ENCODE measurements at places on chromosomes 6 and 20.

DNA sequence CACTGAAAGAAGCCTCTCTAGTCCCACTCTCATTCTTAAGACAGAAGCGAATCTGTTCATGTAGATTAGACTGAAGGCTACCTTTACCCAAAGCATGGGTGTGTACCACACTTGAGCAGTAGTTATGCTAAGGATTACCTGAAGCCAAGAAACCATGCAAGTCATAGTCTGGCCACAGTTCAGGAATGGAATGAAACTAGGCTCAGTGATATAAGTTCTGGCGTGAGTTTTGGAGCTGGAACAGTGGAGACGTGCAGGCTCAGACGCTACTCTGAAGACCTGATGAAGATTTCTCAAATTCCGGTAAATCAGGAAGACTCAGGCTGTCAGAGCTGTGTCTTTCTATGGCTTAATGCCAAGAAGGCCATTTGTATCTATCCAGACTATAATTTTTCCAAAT lies 219.9 kb downstream of the HDGFL1 start:
- DNase-seq = no peak

- no peak for DNase-seq
These were observed 167.4 kb upstream of the THBS2 start for GRCh38 chr6:169420912-169421543.

DNA sequence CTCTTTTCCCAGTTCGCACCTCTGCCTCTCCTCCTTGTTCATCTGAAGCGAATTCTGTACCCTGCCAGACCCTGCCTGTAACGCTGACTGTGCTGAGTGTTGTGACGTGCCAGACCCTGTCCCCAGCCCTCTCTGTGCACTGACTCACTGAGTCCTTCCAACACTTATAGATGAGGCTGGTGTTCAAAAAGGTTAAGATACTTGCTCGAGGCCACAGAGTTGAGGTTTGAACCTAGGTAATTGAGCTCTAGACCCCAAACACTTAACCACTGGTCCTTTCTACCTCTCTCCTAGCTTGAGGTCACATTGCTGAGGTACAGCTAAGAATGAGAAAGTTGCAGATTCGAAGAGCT lies 45.7 kb upstream of the NEDD9 start:
- no peak for DNase-seq

DNA sequence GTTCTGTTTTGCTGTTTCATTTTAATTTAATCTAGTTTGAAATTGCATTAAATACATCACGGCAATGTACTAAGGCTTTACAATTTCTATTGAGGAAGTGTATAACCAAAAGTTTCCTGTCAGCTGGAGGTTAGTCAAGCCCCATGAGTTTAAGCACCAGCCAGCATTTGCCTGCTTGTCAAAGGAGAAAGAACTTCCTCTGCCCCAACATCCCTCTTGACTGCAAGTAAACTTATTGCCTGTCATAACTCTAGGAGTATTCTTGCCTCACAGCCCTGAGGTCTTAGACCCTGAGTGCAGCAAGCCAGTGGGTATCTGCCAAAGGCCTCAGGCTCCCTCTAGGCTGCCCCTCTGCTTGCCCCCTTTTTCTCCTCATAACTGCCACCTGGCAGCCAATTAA lies 106.7 kb upstream of the INSM1 start:
- no peak for DNase-seq

GRCh38 chr6:53645859-53646258 lies 19.7 kb downstream of the KLHL31 start:
- DNase-seq = no peak

DNA sequence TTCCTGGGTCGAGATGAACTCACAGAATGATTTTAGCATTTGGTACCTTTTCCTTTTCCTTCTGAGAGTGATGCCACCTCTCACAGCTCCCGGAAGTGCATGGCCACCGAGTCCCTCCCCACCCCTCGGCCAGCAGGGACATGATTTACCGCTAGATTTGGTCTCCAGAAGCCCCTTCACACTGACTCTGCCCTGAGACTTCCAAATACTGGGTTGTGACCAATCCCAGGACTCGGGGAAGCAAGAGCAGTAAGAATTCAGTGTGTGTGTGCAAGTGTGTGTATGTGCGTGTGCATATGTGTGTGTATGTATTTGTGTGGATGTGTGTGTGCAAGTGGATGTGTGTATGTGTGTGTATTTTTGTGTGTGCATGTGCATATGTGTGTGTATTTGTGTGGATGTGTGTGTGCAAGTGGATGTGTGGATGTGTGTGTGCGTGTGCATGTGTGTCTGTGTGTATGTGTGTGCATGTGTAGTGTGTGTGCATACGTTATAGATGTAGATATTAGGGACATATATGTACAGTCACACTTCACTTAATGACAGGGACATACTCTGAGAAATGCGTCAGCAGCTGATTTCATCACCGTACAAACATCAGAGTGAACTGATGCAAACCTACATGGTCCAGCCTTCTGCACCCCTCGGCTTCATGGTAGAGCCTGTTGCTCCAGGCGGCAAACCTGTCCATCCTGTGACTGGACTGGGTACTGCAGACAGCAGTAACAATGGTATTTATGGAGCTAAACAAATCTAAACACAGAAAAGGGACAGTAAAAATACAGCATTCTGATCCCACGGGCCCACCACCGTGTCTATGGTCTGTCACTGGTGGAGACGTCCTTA lies 374.5 kb downstream of the TAF4 start:
- DNase-seq = no peak

DNA sequence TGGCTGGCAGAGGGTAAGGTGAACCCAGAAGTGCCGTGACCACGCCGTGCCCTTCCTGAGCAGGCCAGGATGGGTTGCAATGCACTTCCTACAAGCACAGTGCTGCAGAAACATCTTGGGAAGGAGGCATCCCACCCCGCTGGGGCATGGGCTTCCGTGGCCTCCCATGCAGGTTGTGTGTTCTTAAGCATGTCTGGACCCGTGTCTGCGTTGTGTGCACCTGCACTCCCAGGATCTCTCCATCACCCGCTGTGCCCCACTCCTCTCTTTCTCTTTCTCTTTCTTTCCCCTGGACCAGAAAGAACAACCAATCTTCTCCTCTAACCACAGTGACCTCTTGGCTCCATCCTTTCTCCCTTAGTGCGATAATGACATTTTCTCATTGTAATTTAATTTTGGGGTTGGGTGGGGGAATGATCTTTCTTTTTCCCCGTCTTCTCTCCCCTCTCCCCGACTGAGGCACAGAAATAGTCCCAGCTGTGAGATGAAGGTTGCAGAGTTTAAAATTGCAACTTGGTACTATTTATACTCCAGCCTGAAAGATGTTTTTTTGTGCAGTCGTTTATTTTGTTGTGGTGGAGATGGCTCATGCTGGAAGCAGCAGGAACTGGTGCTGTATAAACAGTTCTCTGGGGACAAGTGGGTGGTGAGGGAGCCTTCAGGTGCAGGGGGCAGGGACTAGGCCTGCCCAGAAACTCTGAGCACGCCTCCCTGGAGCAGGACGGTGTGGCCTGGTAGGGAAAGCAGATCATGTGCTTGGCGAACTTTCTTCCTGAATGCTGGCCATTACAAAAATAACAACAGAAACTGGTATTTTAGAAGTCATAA lies 20.5 kb downstream of the BCAS4 start:
- no peak for DNase-seq
